ENCODE measurements at places on chromosomes 6 and 20. TPM values are rescaled to one million over a fixed set of nuclear protein-coding genes. Genes with fewer than 3 reads are reported as not detected.

DNA sequence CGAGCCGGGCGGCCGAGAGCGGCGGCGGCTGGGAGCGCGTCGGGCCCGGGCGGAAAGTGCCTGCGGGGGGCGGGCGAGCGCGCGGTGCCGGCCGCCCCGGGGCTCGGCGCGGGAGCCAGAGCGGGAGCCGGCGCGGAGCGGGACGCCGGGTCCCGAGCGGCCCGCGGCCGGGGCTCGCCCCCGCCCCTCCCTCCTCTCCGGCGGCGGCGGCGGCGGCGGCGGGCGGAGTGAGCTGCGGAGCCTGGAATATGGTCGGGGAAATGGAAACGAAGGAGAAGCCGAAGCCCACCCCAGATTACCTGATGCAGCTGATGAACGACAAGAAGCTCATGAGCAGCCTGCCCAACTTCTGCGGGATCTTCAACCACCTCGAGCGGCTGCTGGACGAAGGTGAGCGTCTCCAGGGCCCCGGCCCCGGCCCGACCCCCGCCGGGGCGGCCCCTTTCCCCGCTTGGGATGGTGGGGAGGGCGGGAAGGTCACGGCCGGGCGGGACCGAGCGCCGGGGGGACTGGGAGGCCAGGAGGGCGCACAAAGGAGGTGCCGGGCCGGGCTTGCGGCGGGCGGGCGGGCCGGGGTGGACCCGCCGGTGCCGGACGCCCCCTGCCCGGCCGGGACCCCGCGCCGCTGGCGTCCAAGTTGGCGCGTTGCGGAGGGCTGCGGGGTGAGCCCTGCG lies 565 bp downstream of the QKI start:
- peaks cover 30% of the 10 kb centered on the region for H3K4me1 ChIP-seq
- H3K27ac ChIP-seq = peak overlapping the region; percentile 73
- H3K36me3 ChIP-seq = no peaks in the 10 kb centered on the region
- H3K4me3 ChIP-seq = peak overlapping the region; percentile 65

GRCh38 chr6:155426408-155426945 lies 29.2 kb downstream of the NOX3 start:
- no peaks in the 10 kb centered on the region for H3K4me1 ChIP-seq
- no peak overlapping the region for H3K4me3 ChIP-seq
- no peak overlapping the region for H3K27ac ChIP-seq
- DNase-seq = no peak
- no peaks in the 10 kb centered on the region for H3K36me3 ChIP-seq

- H3K4me3 ChIP-seq = no peak overlapping the region
- H3K27me3 ChIP-seq = peaks cover 5% of the 10 kb centered on the region
- no peak overlapping the region for H3K27ac ChIP-seq
- no peaks in the 10 kb centered on the region for H3K36me3 ChIP-seq
- DNase-seq = no peak
Observed at GRCh38 chr6:44630125-44631028, 242.9 kb downstream of the CDC5L start.

TFAP2D gene
- not detected for polyA plus RNA-seq

MGME1 gene
- 18.8 TPM for polyA plus RNA-seq

GRCh38 chr6:158764183-158764849 lies 54.9 kb downstream of the EZR start:
- no peaks in the 10 kb centered on the region for H3K4me1 ChIP-seq
- H3K27ac ChIP-seq = no peak overlapping the region
- H3K36me3 ChIP-seq = peaks cover 66% of the 10 kb centered on the region

DNA sequence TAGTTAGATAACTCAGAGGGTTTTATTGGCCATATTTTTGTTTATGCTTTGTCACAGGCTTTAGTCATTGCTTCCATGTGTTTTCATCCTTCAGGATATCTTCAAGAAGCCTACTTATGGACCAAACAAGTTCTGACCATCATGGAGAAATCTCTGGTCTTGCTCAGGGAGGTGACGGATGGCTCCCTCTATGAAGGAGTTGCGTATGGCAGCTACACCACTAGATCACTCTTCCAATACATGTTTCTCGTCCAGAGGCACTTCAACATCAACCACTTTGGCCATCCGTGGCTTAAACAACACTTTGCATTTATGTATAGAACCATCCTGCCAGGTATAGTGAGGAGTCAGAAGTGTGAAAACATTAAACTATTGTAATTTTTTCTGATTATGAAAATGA lies 30.3 kb upstream of the CALHM6 start:
- H3K27ac ChIP-seq = no peak overlapping the region
- H3K27me3 ChIP-seq = no peaks in the 10 kb centered on the region
- no peaks in the 10 kb centered on the region for H3K4me1 ChIP-seq

- H3K36me3 ChIP-seq = no peaks in the 10 kb centered on the region
- no peaks in the 10 kb centered on the region for H3K4me1 ChIP-seq
- H3K27ac ChIP-seq = no peak overlapping the region
Observed at GRCh38 chr20:22446613-22447446, 137.5 kb downstream of the FOXA2 start.

DNA sequence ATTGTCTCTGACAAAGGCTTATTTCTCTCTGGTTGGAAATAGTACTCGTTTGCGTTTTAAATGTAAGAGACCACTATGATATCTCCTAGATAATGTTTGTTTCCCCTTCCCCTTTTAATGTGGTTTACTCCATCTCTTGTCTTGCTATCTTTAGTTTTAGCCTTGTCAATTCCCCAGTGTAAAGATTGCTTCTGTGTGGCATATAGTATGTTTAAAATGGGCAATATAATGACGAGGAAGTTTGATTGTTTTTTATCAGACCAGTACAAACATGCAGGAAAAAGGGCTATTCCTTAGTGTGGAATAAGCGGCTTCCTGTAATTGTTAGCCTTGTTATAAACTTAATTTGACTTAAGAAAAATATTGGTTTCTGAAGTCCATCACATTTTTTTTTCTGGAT lies 3.1 kb downstream of the QKI start:
- H3K36me3 ChIP-seq = no peaks in the 10 kb centered on the region
- no peak overlapping the region for H3K27ac ChIP-seq
- no peak for DNase-seq
- H3K27me3 ChIP-seq = no peaks in the 10 kb centered on the region
- H3K4me3 ChIP-seq = peak overlapping the region; percentile 98

DYNLT2 gene
- 0.48 TPM for polyA plus RNA-seq

DNA sequence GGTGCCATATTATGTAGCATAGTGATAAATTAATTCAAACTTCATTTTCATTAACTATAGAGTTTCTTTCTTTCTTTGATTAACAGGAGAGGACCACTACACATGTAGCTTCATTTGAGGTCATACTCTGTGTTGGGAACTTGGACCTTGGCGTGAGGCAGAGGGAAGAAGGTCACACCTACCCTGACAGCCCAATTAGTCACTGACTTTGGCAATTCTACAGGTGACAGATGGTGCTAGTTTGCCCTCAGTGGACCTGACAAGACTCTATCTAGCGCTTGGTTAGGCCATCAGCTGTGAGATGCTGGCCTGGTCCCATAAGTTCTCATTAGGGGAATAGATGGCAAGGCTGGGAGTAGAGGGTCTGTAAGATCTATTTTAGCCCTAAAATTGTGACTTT lies 14.2 kb downstream of the SLX4IP start:
- H3K4me1 ChIP-seq = peaks cover 21% of the 10 kb centered on the region
- DNase-seq = no peak
- H3K27ac ChIP-seq = no peak overlapping the region
- H3K27me3 ChIP-seq = no peaks in the 10 kb centered on the region
- no peaks in the 10 kb centered on the region for H3K36me3 ChIP-seq

- DNase-seq = peak; percentile 39
- H3K4me1 ChIP-seq = peaks cover 13% of the 10 kb centered on the region
- no peaks in the 10 kb centered on the region for H3K27me3 ChIP-seq
- H3K4me3 ChIP-seq = peak overlapping the region; percentile 7
Observed at GRCh38 chr20:45823949-45824835, 2.9 kb downstream of the TNNC2 start.

DNA sequence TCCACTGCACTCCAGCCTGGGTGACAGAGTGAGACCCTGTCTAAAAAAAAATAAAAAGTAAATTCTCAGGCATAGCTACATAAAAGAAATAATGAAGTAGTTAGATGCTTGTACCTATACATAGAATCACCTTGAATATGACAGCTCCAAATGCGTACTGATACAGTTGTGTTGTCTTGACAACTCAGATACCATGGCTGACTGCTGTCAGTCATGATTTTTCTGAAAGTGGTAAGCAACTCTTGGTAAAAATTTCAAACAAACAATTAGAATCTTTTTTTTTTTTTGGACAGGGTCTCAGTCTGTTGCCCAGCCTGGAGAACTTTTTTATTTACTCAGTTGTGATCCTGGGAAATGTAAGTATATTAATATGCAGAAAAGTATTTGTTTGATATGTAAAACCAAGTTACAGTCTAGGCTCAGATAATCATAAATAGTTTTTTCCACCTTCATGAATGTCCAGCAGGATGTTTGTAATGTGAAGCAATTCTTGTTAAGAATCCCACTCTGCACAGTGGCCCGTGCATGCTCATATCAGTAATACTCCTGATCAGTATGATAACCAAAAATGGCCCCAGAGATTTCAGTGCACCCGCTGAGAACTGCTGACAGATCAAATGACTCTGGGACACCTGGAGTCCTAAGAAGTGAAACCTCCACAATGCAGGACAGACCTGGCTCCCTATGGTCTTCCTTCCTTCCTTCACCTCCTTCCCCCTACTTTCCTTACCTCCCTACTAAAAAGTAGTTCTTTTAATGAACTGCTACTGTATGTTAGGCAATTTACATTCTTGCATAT lies 14.0 kb upstream of the MAPK13 start:
- H3K27ac ChIP-seq = peak overlapping the region; percentile 68
- H3K36me3 ChIP-seq = no peaks in the 10 kb centered on the region
- no peak for DNase-seq
- no peaks in the 10 kb centered on the region for H3K27me3 ChIP-seq
- peaks cover 79% of the 10 kb centered on the region for H3K4me1 ChIP-seq
- H3K4me3 ChIP-seq = no peak overlapping the region

E2F1 gene
- polyA plus RNA-seq = 0.48 TPM

DNA sequence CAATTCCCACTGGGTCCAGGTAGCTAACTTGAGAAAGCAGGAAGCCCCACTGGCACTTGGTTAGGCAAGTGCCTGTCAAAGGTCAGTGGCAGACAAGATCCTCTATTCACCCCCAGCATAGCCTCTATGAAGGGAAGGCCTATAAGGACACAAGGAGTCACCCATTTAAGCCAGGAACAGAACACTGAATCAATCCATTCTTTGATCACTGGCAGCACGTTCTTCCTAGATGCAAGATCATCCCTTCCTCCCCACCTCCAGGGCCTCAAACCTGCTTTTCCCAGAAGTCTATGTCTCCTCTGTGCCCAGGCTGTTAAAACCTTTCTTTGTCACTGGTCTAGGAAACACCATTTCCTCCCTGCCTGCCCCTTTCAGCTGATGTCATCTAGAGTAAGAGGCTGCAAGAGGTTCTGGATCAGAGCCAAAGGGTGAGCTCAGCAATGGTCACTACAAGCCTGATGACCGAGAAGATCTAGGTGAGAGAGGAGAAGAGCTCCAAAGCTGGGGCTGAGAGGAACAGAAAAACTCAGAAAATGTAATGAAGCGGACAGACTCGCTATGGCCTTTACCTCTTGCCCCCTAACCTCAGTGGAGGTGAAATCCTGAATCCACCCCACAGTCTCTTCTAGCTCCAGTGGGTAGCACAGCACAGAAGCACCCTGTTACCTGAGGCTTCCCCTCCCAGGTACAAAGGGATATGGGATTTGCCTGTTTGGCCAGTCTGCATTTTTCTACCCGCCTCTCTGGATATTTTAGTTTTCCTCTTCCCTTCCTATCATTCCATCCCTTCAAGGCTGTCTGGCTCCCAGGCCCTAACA lies 1.8 kb downstream of the GTPBP2 start:
- DNase-seq = no peak
- no peak overlapping the region for H3K27ac ChIP-seq
- peaks cover 27% of the 10 kb centered on the region for H3K4me1 ChIP-seq
- no peak overlapping the region for H3K4me3 ChIP-seq
- H3K27me3 ChIP-seq = no peaks in the 10 kb centered on the region

DNA sequence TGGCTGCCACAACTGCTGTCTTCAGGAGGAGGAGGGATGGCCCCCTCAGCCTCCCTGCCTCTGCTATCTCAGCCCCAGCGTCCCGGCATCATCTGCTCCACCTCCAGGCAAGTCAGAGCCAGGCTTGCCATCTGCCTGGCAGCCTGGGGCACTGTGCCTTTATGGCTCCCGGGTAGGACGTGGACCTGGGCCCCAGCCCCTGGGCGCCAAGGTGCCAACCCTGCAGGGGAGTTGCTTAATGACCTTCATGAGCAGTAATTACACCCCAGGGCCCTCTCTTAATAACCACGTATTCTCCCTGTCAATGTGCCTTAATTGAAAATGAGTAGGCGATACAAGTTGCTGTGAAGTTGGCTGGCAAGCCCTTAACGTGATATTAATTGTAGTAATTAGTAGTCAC lies 122.1 kb upstream of the MLN start:
- H3K4me1 ChIP-seq = peaks cover 7% of the 10 kb centered on the region
- no peaks in the 10 kb centered on the region for H3K36me3 ChIP-seq
- no peak for DNase-seq

GRCh38 chr6:72175916-72176315 lies 289.6 kb downstream of the RIMS1 start:
- no peak for DNase-seq
- no peak overlapping the region for H3K4me3 ChIP-seq
- no peaks in the 10 kb centered on the region for H3K36me3 ChIP-seq
- H3K27ac ChIP-seq = no peak overlapping the region
- no peaks in the 10 kb centered on the region for H3K4me1 ChIP-seq

WFDC10B gene
- not detected for polyA plus RNA-seq

RRAGD gene
- 0.17 TPM for polyA plus RNA-seq

BPI gene
- polyA plus RNA-seq = not detected

- no peaks in the 10 kb centered on the region for H3K27me3 ChIP-seq
- H3K36me3 ChIP-seq = no peaks in the 10 kb centered on the region
- no peak overlapping the region for H3K4me3 ChIP-seq
- H3K27ac ChIP-seq = no peak overlapping the region
Observed at GRCh38 chr20:63265891-63266515, 6.6 kb upstream of the ARFGAP1 start.

- no peak overlapping the region for H3K27ac ChIP-seq
- no peaks in the 10 kb centered on the region for H3K36me3 ChIP-seq
- no peak for DNase-seq
- H3K27me3 ChIP-seq = peaks cover 2% of the 10 kb centered on the region
- no peak overlapping the region for H3K4me3 ChIP-seq
Observed at GRCh38 chr6:4732691-4733315, 43.4 kb upstream of the CDYL start.

OPRL1 gene
- 1.1 TPM for polyA plus RNA-seq

SNAI1 gene
- not detected for polyA plus RNA-seq

GRCh38 chr20:20829681-20830080 lies 117.2 kb upstream of the RALGAPA2 start:
- H3K36me3 ChIP-seq = no peaks in the 10 kb centered on the region
- H3K4me1 ChIP-seq = no peaks in the 10 kb centered on the region
- H3K27me3 ChIP-seq = no peaks in the 10 kb centered on the region
- DNase-seq = no peak

DDO gene
- not detected for polyA plus RNA-seq

GRCh38 chr6:106975738-106976064 lies 1.2 kb upstream of the CD24 start:
- H3K4me3 ChIP-seq = no peak overlapping the region
- peaks cover 25% of the 10 kb centered on the region for H3K27me3 ChIP-seq

DNPH1 gene
- polyA plus RNA-seq = 190 TPM

RNF146 gene
- 16.8 TPM for polyA plus RNA-seq

All from CD4-positive, CD25-positive, alpha-beta regulatory T cell (primary cell).